Left lung (tissue), 14 donors: ENCODE measurements at places on chromosomes 4 and X.

- no peak overlapping the region for H3K4me3 ChIP-seq
- DNase-seq = no peak
- no peaks in the 10 kb centered on the region for H3K4me1 ChIP-seq
- no peaks in the 10 kb centered on the region for H3K27me3 ChIP-seq
These were observed 1262.7 kb downstream of the FAM133A start for GRCh38 chrX:94936722-94937121.

GRCh38 chrX:51795136-51795535 lies 51.9 kb downstream of the GSPT2 start:
- no peaks in the 10 kb centered on the region for H3K36me3 ChIP-seq
- H3K4me1 ChIP-seq = no peaks in the 10 kb centered on the region
- no peak overlapping the region for H3K4me3 ChIP-seq
- peaks cover 4% of the 10 kb centered on the region for H3K27me3 ChIP-seq
- no peak for DNase-seq

DNA sequence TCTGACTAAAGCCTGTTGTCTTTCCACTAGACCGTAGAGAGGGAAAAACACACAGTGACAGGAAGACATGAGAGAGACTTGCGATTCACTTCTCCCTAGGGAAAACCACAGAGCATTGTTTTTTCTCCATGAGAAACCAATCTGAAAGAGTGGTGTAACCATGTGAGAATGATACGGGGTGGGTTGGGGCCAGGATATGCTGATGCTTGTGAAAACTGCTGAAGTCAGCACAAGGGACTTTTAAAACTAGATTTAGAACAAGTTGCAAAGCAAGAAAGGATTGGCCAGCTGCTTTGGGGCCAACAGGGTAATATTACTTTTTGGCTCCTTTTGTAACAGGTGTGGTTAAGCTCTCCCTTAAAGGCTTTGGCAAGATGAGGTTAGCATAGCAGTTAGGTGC lies 66.1 kb downstream of the NHSL2 start:
- H3K36me3 ChIP-seq = no peaks in the 10 kb centered on the region
- DNase-seq = no peak
- H3K4me1 ChIP-seq = no peaks in the 10 kb centered on the region
- H3K27ac ChIP-seq = no peak overlapping the region

GRCh38 chr4:31234494-31234893 lies 514.3 kb downstream of the PCDH7 start:
- no peak overlapping the region for H3K27ac ChIP-seq
- no peak overlapping the region for H3K4me3 ChIP-seq
- no peak for DNase-seq
- H3K4me1 ChIP-seq = no peaks in the 10 kb centered on the region
- H3K27me3 ChIP-seq = no peaks in the 10 kb centered on the region

DNA sequence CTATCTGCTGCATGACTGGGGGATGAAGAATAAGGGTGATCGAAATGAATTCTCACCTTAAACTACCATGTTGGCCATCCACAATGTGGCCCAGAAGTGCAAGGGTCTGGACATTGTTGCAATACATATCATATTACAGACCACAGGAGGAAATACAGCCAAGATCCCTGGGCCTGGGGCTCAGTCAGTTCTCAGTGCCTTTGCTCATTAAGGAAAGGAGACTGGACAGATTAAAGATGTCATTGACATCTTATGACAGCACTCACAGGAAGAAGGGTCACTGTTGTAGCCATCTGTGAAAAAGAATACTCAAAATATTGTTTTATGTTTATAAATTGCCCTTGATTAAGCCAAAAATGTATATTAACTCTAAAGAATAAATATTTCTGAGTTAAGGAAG lies 1345.2 kb downstream of the FSTL5 start:
- H3K27ac ChIP-seq = no peak overlapping the region
- DNase-seq = no peak
- no peak overlapping the region for H3K4me3 ChIP-seq
- no peaks in the 10 kb centered on the region for H3K4me1 ChIP-seq
- H3K27me3 ChIP-seq = no peaks in the 10 kb centered on the region

GRCh38 chr4:67109276-67109675 lies 436.0 kb downstream of the CENPC start:
- H3K27me3 ChIP-seq = no peaks in the 10 kb centered on the region
- no peak overlapping the region for H3K27ac ChIP-seq
- no peak overlapping the region for H3K4me3 ChIP-seq
- no peaks in the 10 kb centered on the region for H3K36me3 ChIP-seq

DNA sequence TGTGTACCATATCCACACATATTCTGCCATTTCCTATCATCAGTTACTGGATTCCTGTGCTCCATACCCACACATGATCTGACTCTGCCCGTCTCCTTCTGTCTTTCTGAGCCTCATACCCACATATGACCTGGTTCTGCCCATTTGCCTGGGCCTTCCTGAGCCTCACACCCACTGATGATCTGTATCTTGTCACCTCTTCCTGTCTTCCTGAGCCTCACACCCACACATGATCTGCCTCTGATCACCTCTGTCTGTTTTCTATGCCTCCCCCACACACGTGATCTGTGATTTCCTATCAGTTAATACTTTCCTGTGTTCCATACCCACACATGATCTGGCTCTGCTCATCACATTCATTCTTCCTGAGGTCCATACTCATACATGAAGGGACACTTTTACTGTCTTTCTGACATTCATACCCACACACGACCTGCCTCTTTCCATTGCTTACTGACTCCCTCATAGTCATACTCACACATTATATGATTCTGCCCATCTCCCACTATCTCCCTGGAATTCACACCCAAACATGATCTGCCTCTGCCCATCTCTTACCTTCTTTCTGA lies 32.5 kb downstream of the SCML1 start:
- H3K36me3 ChIP-seq = no peaks in the 10 kb centered on the region
- no peak for DNase-seq
- no peaks in the 10 kb centered on the region for H3K27me3 ChIP-seq
- H3K27ac ChIP-seq = no peak overlapping the region

GRCh38 chrX:150366951-150367545 lies 3.9 kb downstream of the MAMLD1 start:
- no peaks in the 10 kb centered on the region for H3K27me3 ChIP-seq
- no peak for DNase-seq
- H3K4me1 ChIP-seq = peaks cover 13% of the 10 kb centered on the region
- H3K4me3 ChIP-seq = peak overlapping the region; percentile 52
- H3K36me3 ChIP-seq = no peaks in the 10 kb centered on the region

- no peak overlapping the region for H3K4me3 ChIP-seq
- H3K27me3 ChIP-seq = peaks cover 33% of the 10 kb centered on the region
- DNase-seq = no peak
- peaks cover 13% of the 10 kb centered on the region for H3K4me1 ChIP-seq
- H3K36me3 ChIP-seq = no peaks in the 10 kb centered on the region
These were observed 4.8 kb downstream of the PROM1 start for GRCh38 chr4:16079046-16079445.

DNA sequence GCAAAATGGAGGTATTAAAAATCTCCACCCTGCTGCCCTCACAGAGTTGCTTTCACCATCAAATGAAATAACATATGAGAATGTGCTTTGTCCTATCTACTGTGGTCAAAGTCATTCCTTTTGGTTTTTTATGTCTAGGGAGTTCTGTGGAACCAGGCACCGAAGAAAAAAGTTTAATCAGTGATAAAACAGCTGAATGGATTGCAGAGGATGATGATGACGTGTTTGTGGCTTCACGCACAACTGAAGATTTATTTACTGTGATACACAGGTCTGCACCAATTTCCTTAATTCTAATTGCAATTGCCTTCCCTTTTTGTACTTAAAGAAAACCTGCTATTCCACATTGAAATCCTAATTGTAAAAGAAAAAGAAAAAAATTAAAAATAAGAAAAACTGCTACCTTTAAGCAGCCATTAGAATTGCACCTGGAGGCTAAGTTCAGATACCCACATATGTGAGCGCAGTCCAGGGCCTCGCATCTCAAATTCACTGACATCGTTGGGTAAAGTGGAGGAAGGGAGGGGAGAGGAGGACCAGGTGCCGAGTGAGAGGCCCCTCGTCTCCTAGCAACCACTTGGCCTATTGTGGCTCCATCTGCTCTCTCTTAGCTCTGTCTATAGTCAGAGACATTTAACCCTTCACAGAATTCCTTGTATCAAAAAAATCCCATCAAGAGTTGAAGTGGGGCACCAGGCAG lies 10.5 kb upstream of the RTL5 start:
- H3K36me3 ChIP-seq = peaks cover 24% of the 10 kb centered on the region
- H3K4me3 ChIP-seq = no peak overlapping the region
- no peak overlapping the region for H3K27ac ChIP-seq
- H3K27me3 ChIP-seq = no peaks in the 10 kb centered on the region

DNA sequence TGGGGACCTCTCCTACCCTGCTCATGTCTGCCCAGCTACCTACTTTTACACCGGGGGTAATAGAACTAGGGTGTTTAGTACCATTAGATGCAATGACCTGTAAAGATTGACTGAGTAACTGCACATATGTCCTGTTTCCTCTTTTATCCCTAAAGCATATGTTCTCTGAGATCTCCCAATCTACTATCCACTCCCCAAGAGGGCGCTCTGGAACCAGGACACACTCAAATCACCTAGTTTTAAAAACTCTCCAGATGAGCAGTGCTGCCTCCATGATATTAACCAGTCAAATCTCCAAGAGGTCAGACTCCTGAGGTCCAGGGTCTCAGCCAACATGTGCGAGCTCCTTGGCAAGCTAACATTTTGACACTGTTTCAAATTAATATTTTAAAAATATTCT lies 87.0 kb upstream of the TSPAN5 start:
- no peaks in the 10 kb centered on the region for H3K4me1 ChIP-seq
- no peak for DNase-seq
- H3K27me3 ChIP-seq = no peaks in the 10 kb centered on the region
- no peak overlapping the region for H3K27ac ChIP-seq
- no peaks in the 10 kb centered on the region for H3K36me3 ChIP-seq
- H3K4me3 ChIP-seq = no peak overlapping the region

DNA sequence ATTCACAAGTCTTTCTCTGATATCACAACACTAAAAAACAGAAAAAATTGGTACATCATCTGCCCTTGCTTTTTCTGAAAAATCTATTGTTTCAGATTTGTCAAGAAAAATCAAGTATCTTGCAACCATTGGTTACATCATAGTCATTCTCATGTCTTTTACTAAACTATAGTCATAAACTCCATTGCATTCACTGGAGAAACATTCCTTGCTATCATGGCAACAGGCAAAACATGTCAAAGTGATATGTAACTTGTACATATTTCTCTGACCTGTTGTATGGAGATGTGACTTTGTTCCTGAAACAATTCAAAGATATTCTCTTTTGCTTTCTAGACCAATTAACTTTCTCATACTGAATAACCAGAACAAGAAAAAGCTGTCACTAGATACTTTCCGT lies 121.9 kb upstream of the ANK2 start:
- no peaks in the 10 kb centered on the region for H3K27me3 ChIP-seq
- no peak overlapping the region for H3K4me3 ChIP-seq
- no peak overlapping the region for H3K27ac ChIP-seq
- H3K36me3 ChIP-seq = no peaks in the 10 kb centered on the region
- no peak for DNase-seq

- H3K4me1 ChIP-seq = peaks cover 11% of the 10 kb centered on the region
- no peaks in the 10 kb centered on the region for H3K36me3 ChIP-seq
- no peak overlapping the region for H3K27ac ChIP-seq
- no peak for DNase-seq
- no peaks in the 10 kb centered on the region for H3K27me3 ChIP-seq
These were observed 105.0 kb downstream of the TBL1X start for GRCh38 chrX:9569876-9570301.

DNA sequence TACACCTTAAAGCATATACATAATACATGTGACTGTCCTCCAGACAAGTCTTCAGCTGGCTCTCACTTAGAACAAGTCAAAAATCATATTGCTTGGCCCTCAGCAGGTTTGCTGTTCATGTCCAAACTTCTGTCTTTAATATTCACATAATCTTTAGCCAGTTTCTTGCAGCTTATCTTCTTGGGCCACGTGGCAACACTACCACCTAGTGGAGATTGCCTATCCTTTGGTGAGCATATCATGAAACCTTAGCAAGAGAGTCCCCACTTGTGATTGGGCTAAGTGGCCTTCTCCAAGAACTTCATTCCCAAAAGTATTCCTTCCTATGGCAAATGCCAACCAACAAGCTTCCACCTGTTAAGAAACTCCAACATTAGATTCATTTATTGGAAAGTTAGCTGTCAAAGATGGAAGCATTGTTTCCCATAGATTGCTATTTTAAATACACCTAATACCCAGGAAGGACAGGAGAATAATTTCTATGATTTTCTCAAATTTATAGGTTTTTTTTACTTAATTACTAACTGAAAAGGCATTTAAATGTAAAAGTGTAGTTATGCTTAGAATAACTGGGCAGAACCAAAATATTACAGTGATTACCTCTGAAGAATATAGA lies 231.9 kb upstream of the INTU start:
- H3K27me3 ChIP-seq = no peaks in the 10 kb centered on the region
- no peaks in the 10 kb centered on the region for H3K4me1 ChIP-seq
- DNase-seq = peak; percentile 54
- no peak overlapping the region for H3K4me3 ChIP-seq
- no peak overlapping the region for H3K27ac ChIP-seq

GRCh38 chr4:15737255-15737654 lies 34.4 kb downstream of the BST1 start:
- no peaks in the 10 kb centered on the region for H3K4me1 ChIP-seq
- no peak overlapping the region for H3K27ac ChIP-seq
- H3K27me3 ChIP-seq = no peaks in the 10 kb centered on the region
- no peak overlapping the region for H3K4me3 ChIP-seq
- peaks cover 19% of the 10 kb centered on the region for H3K36me3 ChIP-seq

- no peaks in the 10 kb centered on the region for H3K27me3 ChIP-seq
- no peak overlapping the region for H3K4me3 ChIP-seq
- no peaks in the 10 kb centered on the region for H3K4me1 ChIP-seq
- no peak overlapping the region for H3K27ac ChIP-seq
- H3K36me3 ChIP-seq = no peaks in the 10 kb centered on the region
These were observed 109.1 kb downstream of the PPP4R3C start for GRCh38 chrX:27354021-27354420.

GRCh38 chrX:29470030-29470429 lies 745.3 kb upstream of the MAGEB2 start:
- H3K4me3 ChIP-seq = no peak overlapping the region
- no peaks in the 10 kb centered on the region for H3K27me3 ChIP-seq
- no peaks in the 10 kb centered on the region for H3K36me3 ChIP-seq
- DNase-seq = no peak

DNA sequence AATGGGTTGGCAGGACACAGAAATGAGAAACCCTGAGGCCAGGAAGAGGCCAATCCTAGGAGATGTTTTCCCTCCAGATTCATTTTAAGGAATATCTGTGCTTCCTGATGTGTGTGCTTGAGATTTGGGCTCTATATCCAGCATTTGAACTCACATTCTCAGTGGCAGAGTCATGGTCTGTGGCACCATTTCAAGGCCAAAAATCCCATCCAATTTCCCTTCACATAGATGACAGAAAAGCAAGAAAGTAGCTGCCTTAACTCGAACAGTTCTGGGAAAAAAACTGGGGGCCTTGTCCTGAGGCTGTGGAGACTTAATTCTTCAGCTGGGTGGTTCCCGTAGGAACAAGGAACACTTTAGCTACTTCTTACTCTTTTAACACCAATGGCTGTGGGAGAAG lies 27.4 kb downstream of the TAF7L start:
- no peak overlapping the region for H3K27ac ChIP-seq
- no peaks in the 10 kb centered on the region for H3K4me1 ChIP-seq
- no peaks in the 10 kb centered on the region for H3K36me3 ChIP-seq
- H3K4me3 ChIP-seq = no peak overlapping the region
- no peak for DNase-seq
